Mesendoderm (in vitro differentiated cells): ENCODE measurements at places on chromosomes 1 and 21.

DNA sequence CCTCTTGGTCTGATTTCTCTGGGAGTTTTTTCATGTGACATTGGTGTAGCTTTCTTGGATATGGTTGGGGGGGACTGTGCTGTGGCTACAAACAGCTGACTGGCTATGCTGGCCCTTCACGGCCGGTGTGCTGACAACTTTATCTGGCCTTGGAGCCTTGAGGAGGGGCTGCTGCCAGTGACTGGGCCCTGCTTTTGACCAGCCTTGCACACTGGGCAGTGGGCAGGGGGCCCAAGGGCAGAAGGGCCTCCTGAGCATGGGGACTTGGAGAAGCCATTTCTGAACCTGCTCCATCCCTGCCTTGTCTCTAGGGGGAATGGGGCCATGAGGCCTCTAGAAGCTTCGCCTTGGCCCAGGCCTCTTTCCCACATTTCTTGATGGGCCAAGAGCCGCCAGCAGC is 139.6 kb downstream of the CAMTA1 start:
- no peak for DNase-seq

GRCh38 chr1:184163674-184164465 is 112.3 kb downstream of the TSEN15 start:
- DNase-seq = peak; percentile 79

- DNase-seq = no peak
These were observed 61.1 kb upstream of the KIF1B start for GRCh38 chr1:10149231-10149630.

- peak; percentile 90 for DNase-seq
These were observed at the start of gene NCAM2 for GRCh38 chr21:20997636-20998455. NCAM2 (plus strand) TSS chr21:20998409.

- no peak for DNase-seq
These were observed 76.7 kb upstream of the GALNT2 start for GRCh38 chr1:229990326-229990725.

GRCh38 chr1:93815366-93816110 is 63.5 kb downstream of the DNTTIP2 start:
- peak; percentile 92 for DNase-seq

- no peak for DNase-seq
These were observed 66.1 kb upstream of the ADAM30 start for GRCh38 chr1:119962296-119962968.

- DNase-seq = no peak
These were observed 43.5 kb upstream of the SARS1 start for GRCh38 chr1:109170035-109170764.

- DNase-seq = no peak
These were observed 4.6 kb downstream of the IPO13 start for GRCh38 chr1:43951021-43951985.

- DNase-seq = no peak
These were observed 12.9 kb upstream of the SOX13 start for GRCh38 chr1:204059970-204060369.

GRCh38 chr1:203743091-203743571 is 21.9 kb upstream of the LAX1 start:
- no peak for DNase-seq

- peak; percentile 39 for DNase-seq
These were observed 27.6 kb downstream of the CD244 start for GRCh38 chr1:160834945-160835565.

DNA sequence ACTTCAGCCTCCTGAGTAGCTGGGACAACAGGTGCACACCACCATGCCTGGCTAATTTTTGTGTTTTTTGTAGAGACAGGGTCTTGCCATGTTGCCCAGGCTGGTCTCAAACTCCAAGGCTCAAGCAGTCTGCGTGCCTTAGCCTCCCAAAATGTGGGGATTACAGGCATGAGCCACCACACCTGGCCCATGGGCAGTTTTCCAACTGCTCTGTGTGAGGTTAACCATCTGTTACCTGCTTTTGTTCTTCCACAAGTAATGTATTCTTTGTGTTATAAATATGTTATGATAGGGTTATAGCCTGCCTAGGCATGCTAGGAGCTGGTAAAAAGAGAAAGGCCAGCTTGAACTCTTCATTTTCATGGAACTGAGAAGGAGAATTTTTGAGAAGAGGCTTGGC is 30.7 kb downstream of the TUFT1 start:
- DNase-seq = no peak

DNA sequence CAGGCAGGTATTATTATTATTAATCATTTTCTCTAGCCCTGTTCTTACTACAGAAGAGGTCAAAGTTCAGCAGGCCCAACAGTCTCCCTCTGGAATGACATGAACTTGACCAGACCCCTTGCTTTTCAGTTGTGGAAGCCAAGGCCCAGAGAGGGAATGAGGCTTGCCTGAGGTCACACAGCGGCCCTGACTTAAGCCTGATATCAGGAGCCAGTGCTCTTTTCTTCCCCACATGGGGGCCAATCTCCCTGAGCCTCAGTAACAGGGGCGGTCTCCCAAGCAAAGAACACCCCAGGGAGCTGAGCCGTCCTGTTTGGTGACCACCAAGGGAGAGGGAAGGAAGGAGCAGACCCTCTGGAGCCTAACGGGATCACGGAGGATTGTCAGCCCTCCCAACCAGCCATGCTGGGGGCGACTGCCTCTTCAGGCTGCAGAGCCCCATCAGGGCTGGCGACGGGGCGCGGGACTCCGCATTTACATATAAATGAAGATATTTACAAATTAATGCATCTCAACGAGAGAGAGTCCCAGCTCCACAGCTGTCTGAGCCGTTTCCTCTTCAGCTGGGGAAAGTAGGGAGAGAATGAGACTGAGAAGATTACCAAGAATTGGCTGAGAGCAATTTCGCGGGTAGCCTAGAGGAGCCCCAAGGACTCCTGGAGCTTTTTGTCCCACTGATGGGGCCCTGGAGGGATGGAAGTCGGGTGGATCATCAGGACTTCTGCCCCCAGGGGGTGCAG is 186.1 kb upstream of the KLHDC7A start:
- peak; percentile 67 for DNase-seq

- no peak for DNase-seq
These were observed 159.9 kb downstream of the LRRIQ3 start for GRCh38 chr1:74038042-74038441.

- no peak for DNase-seq
These were observed 15.5 kb downstream of the MEAF6 start for GRCh38 chr1:37498872-37499617.

- no peak for DNase-seq
These were observed 37.2 kb downstream of the SLC37A1 start for GRCh38 chr21:42550817-42551216.

GRCh38 chr1:15286452-15286851 is 39.4 kb downstream of the FHAD1 start:
- no peak for DNase-seq

DNA sequence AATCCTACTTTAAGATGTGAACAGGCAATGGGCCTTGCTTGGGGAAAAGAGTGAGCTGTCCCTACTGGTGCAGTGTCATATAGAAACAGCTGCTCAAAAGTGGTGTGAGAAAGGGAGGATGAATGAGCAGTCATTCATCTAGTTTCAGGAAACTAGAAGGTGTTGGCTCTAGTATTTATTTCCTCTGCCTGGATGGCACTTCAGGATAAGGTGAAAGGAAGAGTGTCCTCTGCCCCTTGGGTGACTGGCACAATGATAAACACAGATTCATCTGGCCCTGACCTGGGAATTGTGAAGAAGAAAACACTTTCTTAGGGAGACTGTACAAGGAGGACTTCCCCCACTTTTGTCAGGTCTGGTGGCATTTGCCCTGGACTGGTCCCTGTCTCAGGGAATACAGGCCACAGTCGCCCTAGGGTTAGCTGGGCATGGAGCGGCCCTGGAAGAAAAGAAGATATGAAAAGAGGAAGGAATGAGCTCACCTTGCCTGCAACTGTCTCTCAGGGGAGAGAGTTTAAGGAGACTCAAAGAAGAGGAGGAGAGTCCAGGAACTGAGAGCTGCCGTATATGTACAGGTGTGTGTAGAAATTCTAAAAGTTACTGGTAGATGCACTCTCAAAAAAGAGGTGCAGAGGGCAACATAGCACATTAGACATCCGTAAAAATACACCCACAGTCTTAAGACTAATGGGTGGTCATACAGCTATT is 13.8 kb upstream of the NMNAT2 start:
- no peak for DNase-seq

DNA sequence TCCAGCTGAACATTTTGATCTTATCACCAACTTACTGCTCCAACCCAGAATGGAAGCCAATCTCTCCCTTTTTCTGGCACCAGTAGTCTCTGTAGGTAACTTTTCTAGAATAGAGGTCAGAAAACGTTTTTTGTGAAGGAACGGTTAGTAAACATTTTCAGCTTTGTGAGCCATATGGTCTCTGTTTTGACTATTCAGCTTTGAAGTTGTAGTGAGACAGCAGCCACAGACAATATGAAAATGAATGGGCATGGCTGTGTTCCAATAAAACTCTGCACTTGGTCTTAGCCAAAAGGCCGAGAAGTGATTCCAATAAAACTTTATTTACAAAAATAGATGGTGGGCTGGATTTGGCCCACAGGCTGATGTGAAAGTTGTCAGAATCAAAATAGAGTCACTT is 28.9 kb downstream of the MAP10 start:
- DNase-seq = no peak

DNA sequence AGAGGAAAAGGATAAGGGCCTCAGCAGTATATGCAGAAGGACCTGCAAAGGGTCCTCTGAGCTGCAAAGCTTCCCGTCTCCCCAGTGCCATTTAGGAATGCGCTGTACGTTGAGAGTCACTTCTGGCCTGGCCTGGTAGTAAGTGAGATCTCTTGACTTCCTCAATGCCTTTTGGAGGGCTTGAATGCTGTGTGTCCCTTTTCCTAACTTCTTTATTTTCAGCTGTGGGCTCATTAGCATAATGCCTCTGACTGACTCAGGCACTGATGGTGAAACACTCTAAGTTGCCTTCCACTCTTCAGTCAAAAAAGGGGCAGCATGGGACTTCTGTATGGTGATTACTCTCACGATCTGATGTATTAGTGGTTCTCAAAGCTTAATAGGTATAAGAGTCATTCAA is 49.9 kb downstream of the XCL1 start:
- DNase-seq = no peak

DNA sequence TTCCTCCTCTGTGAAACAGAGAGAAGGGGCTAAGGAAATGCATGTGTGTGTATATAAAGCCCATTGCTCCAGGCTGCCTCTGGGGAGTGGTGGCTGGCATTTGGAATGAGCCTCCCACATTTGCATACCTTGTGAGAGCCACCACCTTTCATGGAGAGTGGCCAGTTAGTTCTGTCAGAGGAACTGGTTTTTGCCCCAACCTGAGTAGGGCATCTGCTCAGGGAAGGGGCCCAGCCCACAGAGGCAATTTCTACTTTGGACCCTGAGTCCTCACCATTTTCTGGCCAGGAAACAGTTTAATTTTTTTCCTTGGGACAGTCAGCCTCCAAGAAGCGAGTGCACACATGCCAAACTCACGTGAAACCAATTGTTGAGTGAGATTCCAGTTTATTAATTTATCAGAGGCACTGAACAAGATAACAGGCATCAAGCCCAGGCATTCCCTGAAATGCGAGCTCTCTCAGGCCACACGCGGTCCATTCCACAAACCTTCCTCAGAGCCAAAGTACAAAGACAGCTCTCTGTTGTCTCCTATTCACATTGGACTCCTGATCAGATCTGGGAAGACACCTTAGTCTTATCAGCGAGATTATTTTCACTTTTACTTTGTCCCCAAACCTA is 1.0 kb upstream of the SLC6A9 start:
- DNase-seq = peak; percentile 59

GRCh38 chr1:225509376-225509707 is 81.5 kb upstream of the LBR start:
- peak; percentile 42 for DNase-seq

DNA sequence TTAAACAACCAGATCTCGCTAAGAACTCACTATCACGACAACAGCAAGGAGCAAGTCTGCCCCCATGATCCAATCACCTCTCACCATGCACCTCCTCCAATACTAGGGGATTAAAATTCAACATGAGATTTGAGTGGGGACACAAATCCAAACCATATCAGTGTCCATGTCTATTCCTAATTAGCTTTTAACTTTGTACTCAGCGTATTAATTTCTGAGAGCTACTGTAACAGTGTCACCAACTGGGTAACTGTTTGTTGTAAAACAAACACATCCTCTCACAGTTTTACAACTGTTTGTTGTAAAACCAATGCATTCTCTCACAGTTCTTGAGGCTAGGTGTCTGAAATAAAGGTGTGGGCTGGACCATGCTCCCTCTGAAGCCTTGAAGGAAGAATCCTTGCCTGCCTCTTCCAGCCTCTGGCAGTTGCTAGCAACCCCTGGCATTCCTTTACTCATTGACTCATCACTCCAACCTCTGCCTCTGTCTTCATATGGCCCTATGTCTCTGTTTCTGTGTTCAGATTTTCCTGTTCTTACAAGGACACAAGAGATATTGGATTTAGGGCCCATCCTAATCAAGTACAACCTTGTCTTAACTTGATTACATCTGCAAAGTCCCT is 121.2 kb downstream of the LTN1 start:
- DNase-seq = no peak
